Nucleus accumbens (tissue), 56 donors: ENCODE measurements at places on chromosomes 11 and 22.

GRCh38 chr11:71206186-71206585 lies 46.2 kb downstream of the SHANK2 start:
- no peak for DNase-seq

- DNase-seq, result no peak
These were observed 113.3 kb upstream of the ALX4 start for GRCh38 chr11:44423289-44423688.

- DNase-seq, result no peak
These were observed 2.9 kb downstream of the SYVN1 start for GRCh38 chr11:65131417-65131776.

DNA sequence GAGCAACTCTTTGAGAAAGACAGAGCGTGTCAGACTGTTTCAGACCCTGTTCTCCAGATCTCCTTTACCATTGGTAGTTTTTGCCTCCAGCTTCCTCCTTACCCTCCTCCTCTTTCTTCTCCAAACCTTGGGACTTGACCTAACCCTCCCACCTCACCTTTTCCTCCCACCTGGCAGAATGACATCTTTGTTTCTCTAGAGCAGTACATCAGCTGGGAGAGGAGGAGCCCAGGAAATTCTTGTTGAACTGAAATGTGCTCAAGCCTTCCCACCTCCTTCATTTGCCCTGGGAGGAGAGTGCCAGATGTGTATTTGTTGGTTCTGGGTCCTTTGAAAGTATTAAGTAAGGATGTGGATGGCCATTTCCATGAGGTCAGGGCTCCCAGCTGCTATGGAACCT lies 17.4 kb downstream of the OSBP2 start:
- DNase-seq, result no peak

DNA sequence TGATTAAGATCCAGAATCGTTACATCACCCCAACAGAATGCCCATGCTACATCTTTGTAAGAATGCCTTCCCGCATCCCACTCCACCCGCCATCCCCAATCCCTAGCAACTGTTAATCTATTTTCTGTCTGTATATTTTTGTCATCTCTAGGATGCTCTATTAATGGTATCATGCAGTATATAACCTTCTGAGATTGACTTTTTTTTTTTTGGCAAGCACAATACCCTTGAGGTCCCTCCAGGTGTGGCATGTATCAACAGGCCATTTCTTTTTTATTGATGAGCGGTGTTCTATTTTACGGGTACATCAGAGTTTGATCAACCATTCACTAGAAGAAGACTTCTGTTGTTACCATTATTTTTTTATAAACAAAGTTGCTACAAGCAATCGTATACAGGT lies 30.2 kb upstream of the SCN3B start:
- no peak for DNase-seq

DNA sequence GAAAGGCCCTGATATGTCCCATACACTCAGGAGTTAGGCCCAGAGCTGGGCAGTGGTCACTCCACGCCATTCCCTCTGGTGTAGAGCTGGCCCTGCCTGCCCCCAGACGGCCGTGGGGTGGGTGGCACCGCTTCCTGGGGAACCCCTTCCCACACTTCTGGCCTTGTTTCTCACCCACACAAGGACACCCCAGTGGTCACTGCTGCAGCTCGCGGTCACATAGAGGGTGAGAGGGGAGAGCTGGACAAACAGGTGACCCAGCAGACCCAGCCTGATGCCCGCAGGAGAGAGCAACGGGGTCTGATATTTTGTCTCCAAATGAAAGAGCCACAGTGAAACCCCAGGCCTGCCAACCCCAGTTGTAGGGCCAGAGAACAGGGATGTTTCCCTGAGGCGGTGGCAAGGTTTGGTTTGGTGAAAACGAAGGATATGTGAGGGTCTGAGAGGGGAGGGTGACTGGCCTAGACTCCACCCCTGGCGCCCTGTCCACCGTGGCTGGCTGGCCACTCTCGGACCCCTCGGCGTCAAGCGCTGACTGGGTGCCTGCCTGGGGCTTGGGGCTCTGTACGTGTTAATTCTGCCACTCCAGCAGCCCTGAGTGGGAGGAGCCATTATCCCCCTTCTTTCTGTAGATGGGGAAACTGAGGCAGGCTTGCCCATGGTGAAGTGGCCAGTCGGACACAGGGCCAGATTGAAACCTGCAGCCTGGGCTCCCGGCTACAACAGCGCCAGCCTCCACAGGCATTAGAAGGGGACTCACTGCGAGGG lies 71.0 kb upstream of the PPARA start:
- no peak for DNase-seq

DNA sequence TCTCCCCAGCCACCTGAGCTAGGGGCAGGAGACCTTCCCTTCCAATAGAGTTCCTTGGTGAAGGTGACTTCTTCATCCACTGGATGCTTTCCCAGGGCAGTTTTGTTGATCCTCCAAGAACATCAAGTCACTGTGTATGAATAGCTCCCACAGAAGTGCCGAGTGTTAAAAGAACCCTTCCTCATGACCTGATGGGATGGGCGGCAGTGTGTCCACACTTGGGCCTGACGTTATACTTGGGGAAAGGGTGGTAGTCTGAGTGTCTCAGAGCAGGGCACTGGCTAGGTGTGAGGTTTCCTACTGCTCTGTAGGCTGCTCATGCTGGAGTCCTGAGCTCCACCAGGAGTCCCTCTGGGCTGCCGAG lies 7.6 kb upstream of the LYVE1 start:
- no peak for DNase-seq

- no peak for DNase-seq
These were observed 16.1 kb upstream of the CALCB start for GRCh38 chr11:15057329-15057728.

GRCh38 chr11:61195719-61196118 lies 7.6 kb upstream of the PGA3 start:
- DNase-seq, result no peak

DNA sequence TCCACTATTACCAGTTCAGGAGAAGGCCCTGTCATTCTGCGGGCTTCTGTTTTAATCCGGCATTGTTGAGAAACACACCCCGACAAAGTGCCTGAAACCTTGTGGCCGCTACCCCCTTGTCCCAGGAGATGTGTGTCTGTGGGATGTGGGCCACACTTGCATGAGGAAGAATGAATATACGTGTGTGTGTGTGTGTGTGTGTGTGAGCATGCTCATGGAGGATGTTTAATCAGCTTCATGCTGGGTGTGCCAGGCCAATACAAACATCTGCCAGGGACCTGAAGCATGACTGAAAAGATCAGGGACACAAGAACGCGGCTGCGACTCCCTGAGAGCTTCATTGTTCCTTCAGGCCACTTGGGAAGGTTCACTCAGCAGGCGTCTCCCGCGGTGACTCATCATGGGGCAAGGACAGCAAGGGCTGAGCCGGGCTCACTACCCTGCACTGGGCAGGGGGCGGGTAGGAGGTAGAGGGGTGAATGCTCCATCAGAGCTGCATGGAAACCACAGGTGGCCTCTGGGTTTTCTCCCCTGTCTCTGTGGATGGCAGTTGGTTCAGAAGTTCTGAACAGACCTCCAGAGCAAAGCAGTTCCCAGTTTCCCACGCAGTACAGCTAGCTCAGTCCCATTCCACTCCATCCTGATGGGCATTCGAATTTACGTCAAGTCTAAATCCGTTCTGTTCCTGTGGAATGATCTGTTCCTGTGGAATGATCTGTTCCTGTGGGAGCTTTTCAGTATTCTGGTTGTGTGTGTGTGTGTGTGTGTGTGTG lies 7.0 kb upstream of the MALAT1 start:
- DNase-seq, result no peak

DNA sequence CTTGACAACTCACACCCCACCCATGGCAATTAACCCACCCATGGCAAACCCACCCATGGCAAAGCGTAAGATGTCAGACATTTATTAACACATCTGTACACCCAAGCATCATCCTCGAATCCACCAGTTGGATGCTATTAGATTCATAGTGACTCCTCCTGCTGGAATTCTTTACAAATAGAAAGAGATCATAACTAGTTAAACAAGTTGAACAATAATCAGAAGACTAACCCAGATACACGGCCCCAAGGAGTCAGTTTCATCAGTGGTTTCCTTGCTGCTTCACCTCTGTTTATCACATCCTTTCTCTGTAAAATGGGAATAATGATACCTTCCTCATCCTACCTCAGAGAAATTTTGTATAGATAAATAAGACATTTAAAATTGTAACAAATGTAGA lies 5.1 kb downstream of the GTPBP1 start:
- no peak for DNase-seq
